ENCODE measurements at places on chromosomes 4 and X.

DNA sequence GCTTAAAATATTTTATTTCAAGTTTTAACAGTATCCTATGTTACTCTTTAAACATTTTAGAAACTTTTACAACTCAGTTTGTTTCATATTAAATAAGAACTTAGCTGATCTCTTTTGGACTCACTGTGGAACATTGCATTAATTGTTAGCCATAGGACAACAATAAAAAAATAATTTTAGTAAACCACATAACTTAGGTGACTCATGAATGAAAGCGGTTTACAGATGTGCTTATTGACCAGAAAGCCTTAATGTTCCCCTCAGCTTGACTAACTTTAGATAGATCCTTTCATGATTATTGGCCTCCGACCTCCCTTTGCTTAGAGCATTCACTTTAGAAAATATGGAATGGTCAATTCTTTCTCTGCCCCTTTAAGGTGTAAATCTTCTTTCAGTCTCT is 783.5 kb upstream of the MAGEB2 start:
- no peak for DNase-seq

- peak; percentile 36 for DNase-seq
These were observed 50.5 kb upstream of the ADGRG2 start for GRCh38 chrX:19172741-19173140.

DNA sequence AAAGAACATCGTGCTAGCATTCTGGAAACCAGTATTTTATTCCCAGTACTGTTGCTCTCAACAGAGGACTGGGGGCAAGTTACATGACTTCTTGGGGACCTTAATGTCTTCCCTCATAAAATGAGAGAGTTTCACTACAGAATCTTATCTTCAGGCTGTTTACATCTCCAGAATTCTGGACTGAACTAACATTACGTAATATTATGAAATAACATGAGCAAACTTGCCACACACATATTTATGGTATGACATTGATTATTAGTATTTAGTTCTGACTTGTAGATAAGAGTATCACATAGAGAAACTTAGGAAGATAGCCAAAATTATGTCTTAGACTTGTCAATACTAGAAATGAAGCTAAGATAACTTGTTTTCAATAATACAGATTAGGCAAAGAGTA is 68.0 kb downstream of the NFKB1 start:
- no peak for DNase-seq

- no peak for DNase-seq
These were observed 1.1 kb downstream of the IRAK1 start for GRCh38 chrX:154018518-154019060.

DNA sequence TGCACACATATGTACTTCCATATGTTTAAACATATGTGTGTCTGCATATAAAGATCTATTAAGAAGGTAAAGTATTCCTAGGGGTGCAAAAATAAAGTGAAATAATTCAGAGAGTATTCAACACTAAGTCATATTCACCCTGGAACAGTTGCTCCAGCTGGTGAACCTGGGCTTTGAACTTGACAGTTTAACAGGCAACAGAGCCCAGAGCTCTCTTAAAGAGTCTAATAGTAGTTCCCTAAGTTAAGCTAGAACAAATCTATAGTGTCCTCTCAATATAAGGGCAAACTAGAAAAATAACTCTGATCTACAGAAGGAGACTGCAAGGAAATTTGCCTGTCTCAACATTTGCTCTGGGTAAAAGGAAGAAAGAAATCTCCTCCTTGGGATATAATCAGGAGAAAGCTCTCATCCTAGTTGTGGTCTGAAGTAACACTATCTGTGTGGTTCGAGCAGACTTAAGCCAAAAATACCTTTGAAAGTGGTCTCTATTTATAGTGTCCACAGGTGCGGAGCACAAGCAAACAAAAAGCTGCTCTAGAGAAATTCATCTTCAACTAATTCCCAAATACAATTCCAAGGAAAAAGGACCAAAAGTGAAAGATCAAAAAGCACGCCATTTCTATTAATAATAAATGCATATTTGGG is 29.9 kb downstream of the VEGFC start:
- DNase-seq = no peak

GRCh38 chr4:61070269-61070668 is 129.9 kb upstream of the ADGRL3 start:
- DNase-seq = no peak

DNA sequence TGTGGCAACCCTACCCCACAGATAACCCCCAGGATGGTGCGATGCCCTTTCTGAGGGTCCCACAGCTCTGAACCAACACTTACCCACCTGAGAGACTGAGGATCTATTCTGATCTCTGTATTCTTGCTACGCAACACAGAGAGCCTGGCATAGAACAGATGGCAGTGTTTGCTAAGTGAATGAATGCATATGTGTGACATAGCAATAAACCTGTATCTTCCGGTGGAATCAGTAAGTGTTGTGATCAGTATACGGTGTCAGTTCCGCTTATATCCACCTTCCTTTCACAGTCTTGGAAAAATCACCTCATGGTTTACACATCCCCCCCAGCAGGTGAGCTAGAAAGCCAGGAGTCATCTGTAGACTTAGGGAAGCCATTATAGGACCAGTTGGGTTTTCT is 5.9 kb upstream of the HSD17B10 start:
- no peak for DNase-seq

- DNase-seq = no peak
These were observed 1195.1 kb downstream of the PCDH18 start for GRCh38 chr4:136337216-136337615.

DNA sequence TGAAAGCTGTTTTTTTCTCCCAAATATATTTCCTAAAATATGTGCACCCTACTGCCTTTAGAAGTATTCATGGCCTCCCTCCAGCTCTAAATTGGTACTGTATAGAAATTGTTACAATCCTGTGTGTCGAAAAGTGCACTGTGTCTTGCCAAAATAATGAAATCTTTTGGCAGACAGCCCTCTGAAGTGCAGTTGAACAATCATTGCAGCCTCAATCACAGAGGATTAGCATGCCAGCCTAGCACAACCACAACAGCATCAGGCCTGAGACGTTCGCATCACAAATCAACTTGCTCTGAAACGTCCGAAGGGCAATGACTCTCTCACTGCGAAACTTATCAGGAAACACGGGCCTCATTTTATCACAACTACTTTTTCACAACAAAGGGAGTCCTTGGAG is 99.0 kb downstream of the ANOS1 start:
- peak; percentile 49 for DNase-seq

- no peak for DNase-seq
These were observed 409.2 kb downstream of the NKX6-1 start for GRCh38 chr4:84089652-84090437.
